ACHN (cell line): ENCODE measurements at places on chromosomes 2 and 18.

DNA sequence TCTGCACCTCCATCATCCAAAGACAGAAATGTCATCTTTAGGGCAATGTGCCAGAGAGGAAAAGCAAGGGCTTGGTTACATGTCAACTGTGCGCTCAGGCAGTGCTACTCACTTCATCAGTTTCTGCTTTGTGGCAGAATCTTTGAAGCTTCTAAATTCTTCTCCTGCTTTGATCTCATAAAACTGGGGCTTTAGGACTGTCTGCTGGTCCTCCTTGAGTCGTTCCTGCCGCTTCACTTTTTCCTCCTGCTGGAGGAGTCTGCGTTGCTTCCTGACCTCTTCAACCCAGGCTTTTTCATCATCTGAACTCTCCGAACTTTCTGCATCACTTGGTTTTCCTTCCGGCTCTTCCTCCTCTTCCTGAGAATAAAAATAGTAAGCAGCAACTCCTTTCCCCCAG is 100.8 kb downstream of the NOL10 start:
- DNase-seq, result no peak

- peak; percentile 8 for DNase-seq
Observed at GRCh38 chr2:67923696-67924095, 139.1 kb downstream of the C1D start.

DNA sequence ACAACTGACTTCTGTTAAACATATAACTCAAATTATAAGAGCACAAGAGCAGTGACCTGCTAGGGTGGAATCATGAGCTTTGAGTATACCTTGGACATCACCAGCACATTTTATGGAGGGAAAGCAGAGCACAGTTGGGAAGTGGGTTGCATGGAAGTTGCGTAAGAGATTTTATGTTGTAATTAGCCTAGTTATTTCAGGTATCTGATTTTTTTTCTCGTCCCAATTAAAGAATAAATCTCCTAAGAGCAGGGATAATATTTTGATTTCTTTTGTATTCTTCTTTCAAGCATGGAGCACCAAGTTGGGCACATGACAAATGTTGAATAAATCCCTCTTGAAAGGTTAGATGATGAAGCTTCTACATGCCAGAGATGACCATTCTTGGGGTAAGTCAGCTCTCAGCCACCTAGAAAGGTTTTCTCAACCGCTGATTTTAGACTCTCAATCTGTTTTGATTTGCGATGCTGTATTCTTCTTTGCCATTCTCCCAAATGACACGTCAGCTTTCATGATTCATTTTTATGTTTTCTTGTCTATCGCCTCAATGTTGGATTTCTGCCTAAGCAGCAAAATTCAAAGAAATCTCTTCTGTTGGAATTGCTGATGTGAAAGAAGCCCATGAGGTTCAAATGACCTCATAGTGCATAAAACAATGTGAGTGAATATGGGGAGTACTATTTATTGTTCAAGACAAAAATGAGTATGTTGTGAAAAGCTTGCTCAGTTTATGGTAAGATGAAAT is 15.3 kb upstream of the FN1 start:
- no peak for DNase-seq

- peak; percentile 44 for DNase-seq
Observed at GRCh38 chr2:191637182-191638078, 40.5 kb upstream of the NABP1 start.

- no peak for DNase-seq
Observed at GRCh38 chr2:106667478-106668070, 180.4 kb downstream of the CD8B2 start.

DNA sequence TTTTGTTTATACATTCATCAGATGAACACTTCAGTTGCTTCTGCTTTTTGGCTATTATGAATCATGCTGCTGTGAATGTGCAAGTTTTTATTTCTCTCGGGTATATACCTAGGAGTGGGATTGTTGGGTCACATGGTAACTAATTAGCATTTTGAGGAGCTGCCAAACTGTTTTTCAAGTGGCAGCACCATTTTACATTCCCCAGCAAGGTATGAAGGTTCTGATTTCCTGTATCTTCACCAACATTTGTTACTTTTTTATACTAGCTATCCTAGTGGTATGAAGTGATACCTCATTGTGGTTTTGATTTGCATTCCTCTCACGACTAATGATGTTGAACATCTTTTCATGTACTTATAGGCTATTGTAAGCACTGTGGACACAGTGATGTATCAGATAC is 53.9 kb downstream of the DYNC1I2 start:
- no peak for DNase-seq

DNA sequence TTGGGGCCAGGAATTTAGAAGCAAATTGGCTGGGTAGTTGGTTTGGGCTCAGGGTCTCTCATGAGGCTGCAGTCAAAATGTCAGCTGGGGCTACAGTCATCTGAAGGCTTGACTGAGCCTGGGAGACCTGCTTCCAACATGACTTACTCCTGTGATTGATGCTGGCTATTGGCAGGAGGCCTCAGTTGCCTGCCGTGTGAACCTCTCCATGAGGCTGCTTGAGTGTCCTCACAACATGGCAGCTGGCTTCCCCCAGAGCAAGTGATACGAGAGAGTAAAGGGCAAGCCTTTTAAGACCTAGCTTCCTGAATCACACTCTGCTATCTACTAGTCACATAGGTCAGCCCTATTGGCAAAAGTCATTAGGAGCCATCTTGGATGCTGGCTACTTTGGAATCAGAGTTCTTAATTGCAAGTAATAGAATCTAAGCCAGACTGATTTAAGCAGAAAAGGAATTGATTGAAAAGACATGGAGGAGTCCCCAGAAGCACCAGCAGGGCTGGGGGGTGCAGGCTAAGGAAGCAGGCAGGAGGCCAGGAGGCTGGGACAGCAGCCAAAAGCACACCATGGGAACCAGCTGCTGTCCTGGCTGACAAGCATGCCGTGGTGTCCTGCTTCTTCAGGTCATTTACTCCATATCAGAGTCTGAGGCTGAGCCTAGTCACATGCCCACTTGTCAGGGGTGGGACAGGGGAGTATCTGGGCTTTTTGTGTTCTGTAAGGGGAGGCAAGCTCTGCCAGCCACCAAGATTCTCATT is 7.8 kb upstream of the GIGYF2 start:
- DNase-seq, result peak; percentile 19

GRCh38 chr2:69742322-69742952 is 503 bp downstream of the ANXA4 start:
- peak; percentile 39 for DNase-seq

- DNase-seq, result no peak
Observed at GRCh38 chr2:24766609-24767008, 26.6 kb downstream of the PTRHD1 start.

- no peak for DNase-seq
Observed at GRCh38 chr2:123101434-123101833, 923.7 kb upstream of the CNTNAP5 start.

GRCh38 chr18:3040881-3041280 is 27.9 kb upstream of the LPIN2 start:
- DNase-seq, result no peak
